ENCODE measurements at places on chromosomes 5 and 9.

DNA sequence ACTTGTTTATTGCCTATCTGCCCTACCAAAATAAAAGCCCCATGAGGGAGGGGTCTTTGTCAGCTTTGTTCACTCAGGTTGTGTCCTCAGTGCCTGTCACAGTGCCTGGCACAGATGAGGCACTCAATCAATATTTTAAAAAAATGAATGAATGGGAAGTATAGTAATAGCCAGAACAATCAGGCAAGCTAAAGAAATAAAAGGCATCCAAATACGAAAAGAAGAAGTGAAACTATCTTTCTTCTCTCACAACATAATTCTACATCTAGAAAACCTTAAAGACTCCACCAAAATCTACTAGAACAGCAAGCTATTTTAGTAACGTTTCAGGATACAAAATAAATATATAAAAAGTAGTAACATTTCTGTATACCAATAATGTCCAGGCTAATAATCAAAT, 37.8 kb upstream of the C5orf63 start:
- DNase-seq: no peak

DNA sequence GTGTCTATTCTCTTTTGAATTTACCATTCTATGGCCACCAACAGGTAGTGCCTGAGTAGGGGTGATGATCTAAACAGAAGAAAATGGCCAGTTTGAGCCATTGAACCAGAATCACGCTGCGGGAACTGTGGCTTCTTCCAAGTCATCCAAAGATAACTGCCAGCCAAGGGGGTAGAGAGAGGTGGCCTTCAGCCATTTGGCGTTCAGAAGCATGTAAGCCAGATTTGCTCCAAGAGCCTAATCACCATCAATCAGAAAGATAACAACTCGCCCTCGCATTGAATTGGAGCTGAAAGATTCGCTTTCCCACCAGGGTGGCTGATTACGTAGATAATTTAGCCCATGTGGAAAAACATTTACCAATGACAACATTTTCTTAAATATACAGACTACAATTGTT, 1302.7 kb upstream of the DMAC1 start:
- no peak for DNase-seq

DNA sequence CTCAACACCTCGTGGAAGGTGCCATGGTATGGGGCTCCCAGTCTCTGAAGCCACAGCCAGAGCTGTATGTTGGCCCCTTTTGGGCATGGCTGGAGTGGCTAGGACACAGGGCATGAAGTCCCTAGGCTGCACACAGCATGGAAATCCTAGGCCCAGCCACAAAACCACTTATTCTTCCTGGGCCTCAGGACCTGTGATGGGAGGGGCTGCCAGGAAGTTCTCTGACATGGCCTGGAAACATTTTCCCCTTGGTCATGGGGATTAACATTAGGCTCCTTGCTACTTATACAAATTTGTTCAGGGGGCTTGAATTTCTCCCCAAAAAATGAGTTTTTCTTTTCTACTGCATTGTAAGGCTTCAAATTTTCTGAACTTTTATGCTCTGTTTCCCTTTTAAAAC, 2091.2 kb upstream of the ACO1 start:
- DNase-seq: no peak

GRCh38 chr5:168858994-168859393, 279.8 kb upstream of the PANK3 start:
- no peak for DNase-seq

GRCh38 chr5:126100767-126101166, 322.4 kb upstream of the GRAMD2B start:
- no peak for DNase-seq

- DNase-seq: peak; percentile 62
These were observed at the start of gene NDUFS6 for GRCh38 chr5:1801222-1801966. Gene NDUFS6, plus strand, starts transcription at chr5:1801407. Its CDS starts 11 bp downstream, at chr5:1801418.

GRCh38 chr5:115599502-115599901, 2.8 kb downstream of the TICAM2 start:
- DNase-seq: no peak

DNA sequence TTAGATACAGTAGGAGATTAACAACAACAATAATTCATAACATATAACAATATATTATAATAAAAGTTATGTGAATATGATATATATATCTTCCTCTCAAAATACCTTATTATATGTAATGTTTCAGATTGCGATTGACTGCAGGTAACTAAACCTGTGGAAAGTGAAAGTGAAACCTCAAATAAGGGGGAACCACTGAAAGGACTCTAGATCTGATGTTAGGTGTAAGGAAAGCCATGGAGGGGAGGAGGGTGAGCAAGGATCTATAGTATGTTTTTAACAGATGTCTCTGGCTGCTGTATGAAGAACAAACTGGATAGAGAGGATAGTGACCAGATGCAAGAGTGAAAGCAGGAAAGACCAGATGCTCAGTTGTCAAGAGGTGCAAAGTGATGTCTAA, 5.8 kb upstream of the FSTL4 start:
- no peak for DNase-seq

DNA sequence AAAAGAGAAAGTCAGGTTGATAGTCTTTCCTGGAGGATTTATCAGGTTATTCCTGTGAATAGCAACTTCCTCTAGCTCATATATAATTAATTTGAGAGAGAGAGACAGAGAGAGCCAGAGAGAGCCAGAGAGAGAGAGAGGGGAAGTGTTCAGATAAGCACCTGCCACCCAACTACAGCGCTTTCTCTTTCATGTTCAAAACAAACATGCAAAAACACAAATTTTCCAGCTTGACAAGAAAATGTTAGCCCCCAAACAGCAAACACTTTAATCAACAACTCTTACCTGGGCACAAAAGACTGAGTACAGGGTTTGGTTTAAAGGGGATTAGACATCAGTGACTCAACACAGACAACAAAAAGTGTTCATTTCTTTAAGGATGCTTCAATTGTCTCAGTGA, 61.7 kb upstream of the PLPP6 start:
- DNase-seq: no peak

GRCh38 chr5:7207979-7208378, 188.0 kb upstream of the ADCY2 start:
- DNase-seq: no peak

GRCh38 chr9:86965636-86966395, 18.5 kb upstream of the GAS1 start:
- no peak for DNase-seq

GRCh38 chr5:93280518-93280917, 300.5 kb downstream of the NR2F1-AS1 start:
- DNase-seq: no peak

GRCh38 chr5:67120032-67120431, 76.6 kb downstream of the CD180 start:
- DNase-seq: no peak

DNA sequence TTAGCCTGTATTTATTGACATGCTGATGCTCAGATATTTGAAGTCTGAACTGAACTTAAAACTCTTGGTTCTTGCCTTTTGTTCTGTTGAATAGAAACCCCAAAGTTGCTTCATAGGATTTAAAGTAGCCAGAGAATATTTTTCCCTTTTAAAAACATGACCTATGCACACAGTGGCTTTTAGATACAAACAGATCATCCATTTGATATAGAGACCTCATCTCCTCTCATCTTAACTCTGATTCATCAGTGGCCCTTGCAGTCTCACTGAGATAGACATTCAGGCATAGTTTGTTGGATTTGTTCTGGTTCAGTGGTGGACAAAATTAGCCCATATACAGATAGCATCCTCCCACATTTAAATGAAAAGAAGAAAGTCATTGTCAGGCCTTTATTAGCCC, 43.5 kb upstream of the PJA2 start:
- no peak for DNase-seq

DNA sequence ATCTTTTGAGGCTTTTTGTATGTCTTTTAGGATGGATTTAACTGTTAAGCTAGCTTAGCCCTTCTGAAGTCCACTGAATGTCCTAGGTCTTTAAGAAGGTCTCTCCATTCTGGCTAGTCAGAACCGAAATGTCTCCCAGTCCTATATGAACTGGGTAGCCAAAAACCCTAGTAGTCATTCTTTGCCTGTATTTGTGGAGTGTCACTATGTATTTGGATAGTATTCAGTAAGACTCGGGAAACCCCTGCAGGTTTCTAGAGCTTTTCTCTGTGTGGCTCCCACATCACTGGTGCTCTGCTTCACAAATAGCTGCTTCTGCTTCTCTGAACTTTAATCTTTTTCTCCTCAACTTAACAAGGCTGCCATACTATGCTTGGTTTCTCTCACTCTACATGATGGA, 68.0 kb downstream of the RIC1 start:
- no peak for DNase-seq

GRCh38 chr5:103005276-103005675, 114.7 kb downstream of the GIN1 start:
- no peak for DNase-seq

- no peak for DNase-seq
These were observed 69.1 kb downstream of the NIPBL start for GRCh38 chr5:36945687-36946086.

- no peak for DNase-seq
These were observed 342.9 kb downstream of the SPOCK1 start for GRCh38 chr5:137156180-137156579.

GRCh38 chr5:36876299-36876964, at the start of gene NIPBL:
Gene NIPBL, plus strand, starts transcription at chr5:36876769. Its CDS starts 76,928 bp downstream, at chr5:36953697.
- peak; percentile 80 for DNase-seq

GRCh38 chr5:176921714-176922113, 22.6 kb upstream of the HK3 start:
- DNase-seq: no peak

GRCh38 chr5:105409695-105410094, 1847.1 kb upstream of the NUDT12 start:
- DNase-seq: no peak

DNA sequence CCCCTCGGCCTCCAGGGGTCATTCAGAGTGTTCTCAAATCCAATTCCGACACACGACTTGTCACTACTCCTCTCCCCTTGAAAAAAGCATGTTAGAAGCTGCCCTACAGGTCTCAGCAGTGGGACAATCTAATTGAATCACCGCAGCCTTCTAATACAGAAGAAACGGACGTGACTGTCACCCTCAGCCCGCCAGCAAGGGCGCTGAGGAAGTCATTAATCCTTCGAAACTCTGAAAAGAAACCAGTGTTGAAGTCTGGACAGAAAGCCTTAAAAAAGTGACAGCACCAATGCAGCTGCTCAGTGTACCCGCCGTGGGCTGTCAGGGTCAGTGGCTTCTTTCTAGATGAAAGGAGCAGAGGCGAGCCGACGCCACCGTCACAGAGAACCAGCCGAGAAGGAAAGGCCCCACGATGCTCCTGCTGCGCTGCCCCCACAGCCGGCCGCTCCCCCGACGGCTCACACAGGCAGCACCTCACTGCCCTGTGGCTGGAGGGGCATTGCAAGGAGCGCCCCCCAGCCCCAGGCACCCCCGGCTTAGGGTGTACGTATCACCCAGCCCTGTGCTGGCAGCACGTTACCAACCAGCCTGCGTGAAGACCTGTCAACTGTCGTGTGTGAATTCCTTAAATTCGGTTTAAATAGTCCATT, 5.7 kb downstream of the BRD3OS start:
- DNase-seq: no peak

All from activated T-cell treated with anti-CD3 and anti-CD28 coated beads for 4 hours (primary cell).